ENCODE measurements at places on chromosomes 2 and 18.

- no peak for DNase-seq
Observed at GRCh38 chr18:37742436-37742835, 176.8 kb upstream of the CELF4 start.

DNA sequence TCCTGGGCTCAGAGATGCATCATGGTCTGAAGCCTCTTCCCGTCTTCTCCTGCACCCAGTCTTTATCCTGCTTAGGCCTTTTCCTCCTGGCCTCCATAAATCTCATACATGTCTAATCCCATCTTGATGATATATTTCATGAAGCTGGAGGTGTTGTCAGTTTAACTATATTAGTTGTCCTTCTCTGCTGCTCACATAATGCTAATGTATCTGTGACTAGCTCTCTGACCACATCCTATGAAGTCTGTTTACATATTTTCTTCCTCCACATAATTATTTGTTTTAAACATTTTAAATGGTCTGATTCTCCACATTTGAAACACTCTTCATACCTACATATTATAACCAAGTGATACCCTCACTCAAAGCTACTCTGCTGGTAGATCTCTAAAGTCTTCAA is 315.2 kb upstream of the RND3 start:
- DNase-seq: no peak

DNA sequence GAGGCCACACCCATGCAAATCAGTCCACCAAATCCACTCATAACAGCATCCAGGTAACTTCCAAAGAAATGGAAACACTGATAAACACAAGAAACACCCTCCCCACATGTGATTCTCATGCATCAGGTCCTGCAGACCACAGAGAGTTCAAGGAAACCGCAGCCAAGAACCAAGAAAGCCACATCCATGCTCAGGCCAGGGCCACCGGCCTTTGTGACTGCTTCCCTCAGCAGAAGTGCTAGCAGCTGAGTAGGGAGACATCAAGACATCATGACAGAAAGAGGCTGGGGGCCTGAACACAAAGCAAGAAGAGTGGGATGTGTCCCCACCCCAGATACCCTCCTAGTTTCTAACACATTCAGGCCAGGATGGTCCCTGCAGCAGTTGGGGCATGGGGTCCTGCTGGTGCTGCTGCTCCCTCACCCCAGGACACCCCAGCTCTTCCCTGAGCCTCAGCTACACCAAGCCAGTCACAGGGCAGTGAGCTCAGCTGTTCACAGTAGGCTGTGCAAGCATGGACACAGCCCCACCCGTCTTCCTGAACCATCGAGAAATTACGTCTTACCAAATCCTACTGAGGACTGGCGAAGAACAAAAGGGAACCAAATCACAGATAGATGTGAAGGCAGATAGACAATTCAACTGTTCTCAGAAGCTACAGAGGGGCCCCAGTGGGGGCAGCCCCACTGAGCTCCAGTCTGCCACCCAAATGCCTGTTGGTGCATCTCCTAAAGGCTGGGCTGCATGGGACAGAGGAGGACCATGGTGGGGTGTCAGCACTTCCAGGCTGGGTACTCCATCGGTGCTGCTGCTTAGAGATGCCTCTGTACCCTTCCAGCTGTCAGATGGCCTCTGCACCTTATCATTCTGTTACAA is 60.9 kb downstream of the HDAC4 start:
- DNase-seq: no peak

DNA sequence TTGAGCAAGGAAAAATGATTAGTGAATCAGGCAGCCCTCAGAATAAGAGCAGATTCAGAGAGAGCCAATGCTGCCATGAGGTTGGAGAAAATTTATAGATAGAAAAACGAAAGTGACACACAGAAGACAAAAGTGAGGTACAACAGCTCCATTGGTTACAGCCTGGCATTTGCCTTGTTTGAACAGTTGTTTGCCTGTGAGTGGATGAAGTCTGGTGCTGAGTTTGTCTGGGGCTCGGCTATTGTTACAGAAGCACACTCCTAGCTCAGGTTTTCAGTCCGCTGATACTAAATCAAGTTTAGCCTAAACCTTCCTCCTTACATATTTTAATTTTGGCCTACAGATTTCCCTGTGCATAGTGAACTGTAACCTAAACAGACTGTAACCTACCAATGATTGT is 387.8 kb upstream of the RAB12 start:
- DNase-seq: no peak

GRCh38 chr2:11263177-11263576 is 81.3 kb downstream of the ROCK2 start:
- DNase-seq: no peak

DNA sequence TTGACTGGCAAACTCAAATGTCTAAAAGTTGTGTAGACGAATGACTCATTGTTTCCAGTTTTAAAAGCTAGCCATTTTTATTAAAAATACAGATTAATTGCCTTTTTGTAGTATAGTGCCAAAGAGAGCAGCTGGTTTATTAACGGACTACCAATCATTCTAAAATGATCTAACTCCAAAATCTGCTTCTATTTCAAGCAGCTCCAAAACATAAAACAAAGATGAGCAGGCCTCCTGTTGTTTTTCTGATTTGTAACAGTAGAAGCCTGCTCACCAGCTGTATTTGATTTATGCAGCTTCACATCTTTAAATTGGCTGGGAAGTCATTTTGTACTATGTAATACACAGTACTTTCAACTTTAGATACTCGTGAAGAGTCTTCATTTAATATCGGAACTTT is 171.8 kb downstream of the UBR3 start:
- DNase-seq: no peak

GRCh38 chr2:191666226-191666625 is 11.7 kb upstream of the NABP1 start:
- no peak for DNase-seq

- no peak for DNase-seq
Observed at GRCh38 chr2:26924731-26925099, 45.7 kb upstream of the MAPRE3 start.

DNA sequence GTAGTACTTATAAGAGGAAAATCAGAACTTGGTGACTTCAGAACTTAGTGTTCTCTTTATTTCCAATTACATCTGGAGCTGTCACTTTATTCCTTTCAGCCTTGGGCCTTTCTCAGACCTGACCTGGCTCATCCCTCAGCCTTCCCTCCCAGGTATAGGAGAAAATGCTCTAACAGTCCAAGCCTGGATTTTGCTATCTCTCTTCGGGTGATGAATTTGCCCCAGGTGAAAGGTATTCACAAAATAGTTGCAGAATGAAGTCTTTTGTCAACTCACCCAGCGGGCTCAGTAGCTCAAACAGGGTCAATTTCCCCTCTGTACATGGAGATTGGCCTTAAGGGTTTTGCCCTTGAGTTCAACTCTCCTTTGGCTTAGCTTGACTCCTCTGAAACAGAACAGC is 12.0 kb downstream of the NRP2 start:
- no peak for DNase-seq

GRCh38 chr2:120271711-120272379 is 19.2 kb downstream of the RALB start:
- DNase-seq: no peak

- DNase-seq: no peak
Observed at GRCh38 chr2:10876963-10877362, 34.8 kb upstream of the KCNF1 start.

- DNase-seq: no peak
Observed at GRCh38 chr18:12516049-12516630, 108.4 kb downstream of the PRELID3A start.

DNA sequence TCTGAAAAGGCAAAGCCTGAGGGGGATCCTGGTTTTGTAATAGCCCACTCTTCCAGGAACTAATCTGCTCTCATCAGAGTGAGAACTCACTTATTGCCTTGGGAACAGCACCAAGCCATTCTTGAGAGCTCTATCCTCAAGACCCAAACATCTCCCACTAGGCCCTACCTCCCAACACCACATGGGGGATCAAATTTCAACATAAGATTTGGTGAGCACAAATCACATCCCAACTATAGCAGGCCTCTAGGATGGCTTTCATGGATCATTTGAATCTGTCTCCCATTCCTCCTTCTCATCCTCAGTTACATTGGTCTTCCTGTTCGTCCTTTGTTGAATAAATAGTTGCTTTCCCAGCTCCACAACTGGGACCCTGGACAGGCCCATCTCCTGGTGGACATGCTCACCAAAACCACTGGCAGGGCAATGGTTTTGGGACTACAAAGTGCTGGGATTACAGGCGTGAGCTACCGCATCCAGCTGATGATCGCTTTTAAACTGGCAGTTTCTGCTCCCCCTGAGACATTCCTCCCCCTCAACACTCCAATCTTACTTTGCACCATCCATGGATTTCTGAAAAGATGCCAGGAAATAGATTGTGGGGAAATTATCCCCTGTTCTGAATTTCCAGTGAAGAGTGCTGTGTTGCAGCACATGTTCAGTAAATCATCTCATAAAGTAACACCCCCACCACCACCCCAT is 42.6 kb downstream of the MCFD2 start:
- no peak for DNase-seq

DNA sequence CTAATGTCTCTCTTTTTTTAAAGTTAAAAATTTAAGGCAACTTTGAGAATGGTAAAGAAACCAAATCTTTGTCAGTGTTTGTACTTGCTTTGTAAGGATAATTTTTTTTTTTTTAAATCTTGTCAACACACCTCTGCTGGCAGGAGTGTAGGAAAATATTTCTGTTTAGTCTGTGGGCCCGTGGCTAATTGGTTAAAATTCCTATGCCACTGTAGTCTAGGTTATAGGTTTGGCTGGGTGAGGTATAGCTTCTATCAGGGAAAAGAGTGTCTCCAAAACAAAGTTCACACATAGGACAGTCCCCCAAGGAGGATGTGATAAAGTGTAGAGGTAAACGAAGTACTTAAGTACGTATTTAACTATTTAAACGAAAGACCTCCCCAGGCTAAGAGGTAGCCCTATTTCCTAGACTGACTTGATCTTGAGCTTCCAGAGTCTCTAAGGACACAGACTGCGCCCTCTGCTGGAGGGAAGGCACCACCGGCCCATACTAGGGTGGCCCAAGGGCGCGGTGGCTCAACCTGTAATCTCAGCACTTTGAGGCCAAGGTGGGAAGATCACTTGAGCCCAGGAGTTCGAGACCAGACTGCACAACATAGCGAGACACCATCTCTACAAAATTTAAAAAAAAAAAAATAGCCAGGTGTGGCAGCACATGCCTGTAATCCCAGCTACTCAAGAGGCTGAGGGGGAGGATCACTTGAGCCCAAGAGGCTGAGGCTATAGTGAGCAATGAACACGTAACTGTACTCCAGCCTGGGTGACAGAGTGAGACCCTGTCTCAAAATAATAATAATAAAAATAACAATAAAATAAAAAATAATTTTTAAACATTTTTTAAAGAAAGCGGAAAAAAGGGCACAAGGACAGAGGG is 8.9 kb downstream of the TEX44 start:
- peak; percentile 90 for DNase-seq

DNA sequence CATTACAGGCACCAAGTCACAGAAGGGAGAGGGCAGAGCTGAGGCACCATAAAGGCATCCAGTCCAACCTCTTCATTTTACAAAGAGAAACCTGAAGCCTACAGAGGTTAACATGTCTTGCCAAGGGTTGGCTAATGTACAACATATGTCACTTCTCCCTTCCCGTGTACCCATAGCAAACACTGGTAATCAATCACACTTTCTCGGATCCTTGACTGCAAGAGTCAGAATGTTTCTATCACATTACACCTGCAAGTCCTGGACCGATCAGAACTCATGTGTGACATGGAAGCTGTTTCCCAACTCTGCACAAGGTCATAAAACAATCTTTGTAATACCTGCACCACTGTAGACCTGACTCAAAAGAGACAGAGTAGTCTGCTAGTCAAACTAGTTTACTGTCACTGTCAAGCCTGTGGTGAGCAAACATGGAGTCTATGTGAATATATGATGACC is 6.0 kb downstream of the ANKRD44 start:
- DNase-seq: no peak

- no peak for DNase-seq
Observed at GRCh38 chr18:44901283-44901682, 220.6 kb downstream of the SETBP1 start.

DNA sequence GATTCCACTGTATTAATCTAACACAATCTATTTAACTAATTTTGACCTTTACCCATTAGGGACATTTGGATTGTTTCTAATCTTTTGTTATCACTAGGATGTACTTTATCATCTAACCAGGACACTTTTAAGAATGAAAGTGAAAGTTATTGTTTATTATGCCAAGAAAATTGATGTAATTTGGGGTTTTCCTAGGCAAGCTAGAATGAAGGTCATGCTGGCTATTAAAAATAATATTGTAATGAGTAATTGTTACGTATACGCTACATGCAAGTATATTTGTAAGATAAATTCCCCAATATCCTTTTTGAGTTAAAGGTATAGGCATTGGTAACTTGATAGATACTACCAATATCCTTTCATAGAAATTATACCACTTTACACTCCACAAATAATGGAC is 74.6 kb downstream of the COL5A2 start:
- DNase-seq: no peak
